ENCODE measurements at places on chromosomes 6 and 20. TPM values are rescaled to one million over a fixed set of nuclear protein-coding genes. Genes with fewer than 3 reads are reported as not detected.

The TREM1 gene
- 61.2 TPM for total RNA-seq

GRCh38 chr6:79604583-79605037 is 26.5 kb upstream of the SH3BGRL2 start:
- H3K4me3 ChIP-seq = no peak overlapping the region
- no peaks in the 10 kb centered on the region for H3K36me3 ChIP-seq
- no peak for DNase-seq
- H3K27me3 ChIP-seq = no peaks in the 10 kb centered on the region
- no peaks in the 10 kb centered on the region for H3K4me1 ChIP-seq

- H3K27ac ChIP-seq = peak overlapping the region; percentile 94
- no peaks in the 10 kb centered on the region for H3K36me3 ChIP-seq
- no peak overlapping the region for H3K4me3 ChIP-seq
- peak; percentile 85 for DNase-seq
These were observed 70.8 kb upstream of the RIPOR2 start for GRCh38 chr6:25006565-25007001.

The MYBL2 gene
- total RNA-seq = 1.0 TPM

GRCh38 chr6:164124473-164124872 is 710.0 kb downstream of the QKI start:
- no peak for DNase-seq
- no peaks in the 10 kb centered on the region for H3K27me3 ChIP-seq
- no peak overlapping the region for H3K27ac ChIP-seq
- H3K36me3 ChIP-seq = no peaks in the 10 kb centered on the region

DNA sequence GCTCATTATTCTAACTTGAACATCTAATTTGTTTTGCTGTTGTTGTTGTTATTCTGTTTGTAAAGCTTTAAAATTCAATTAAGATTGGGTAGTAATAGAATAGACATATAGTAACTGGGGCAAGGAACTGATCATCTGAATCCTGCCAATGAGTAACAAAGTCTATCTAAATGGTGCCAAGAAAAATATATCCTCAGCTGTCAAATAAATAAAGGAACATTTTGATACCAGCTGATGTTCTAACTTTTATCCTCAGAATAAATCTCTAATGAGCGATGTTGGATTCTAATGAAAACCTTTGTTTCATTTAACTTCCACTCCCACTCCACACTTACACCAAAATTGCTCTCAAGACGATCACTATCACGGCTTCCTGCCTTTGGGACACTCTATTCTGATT is 210.9 kb downstream of the TINAG start:
- H3K36me3 ChIP-seq = no peaks in the 10 kb centered on the region
- no peak overlapping the region for H3K4me3 ChIP-seq
- H3K27me3 ChIP-seq = no peaks in the 10 kb centered on the region
- no peak overlapping the region for H3K27ac ChIP-seq
- DNase-seq = no peak

GRCh38 chr6:109260126-109260525 is 122.1 kb downstream of the CD164 start:
- no peak overlapping the region for H3K27ac ChIP-seq
- H3K4me3 ChIP-seq = no peak overlapping the region
- H3K4me1 ChIP-seq = no peaks in the 10 kb centered on the region
- no peaks in the 10 kb centered on the region for H3K36me3 ChIP-seq

DNA sequence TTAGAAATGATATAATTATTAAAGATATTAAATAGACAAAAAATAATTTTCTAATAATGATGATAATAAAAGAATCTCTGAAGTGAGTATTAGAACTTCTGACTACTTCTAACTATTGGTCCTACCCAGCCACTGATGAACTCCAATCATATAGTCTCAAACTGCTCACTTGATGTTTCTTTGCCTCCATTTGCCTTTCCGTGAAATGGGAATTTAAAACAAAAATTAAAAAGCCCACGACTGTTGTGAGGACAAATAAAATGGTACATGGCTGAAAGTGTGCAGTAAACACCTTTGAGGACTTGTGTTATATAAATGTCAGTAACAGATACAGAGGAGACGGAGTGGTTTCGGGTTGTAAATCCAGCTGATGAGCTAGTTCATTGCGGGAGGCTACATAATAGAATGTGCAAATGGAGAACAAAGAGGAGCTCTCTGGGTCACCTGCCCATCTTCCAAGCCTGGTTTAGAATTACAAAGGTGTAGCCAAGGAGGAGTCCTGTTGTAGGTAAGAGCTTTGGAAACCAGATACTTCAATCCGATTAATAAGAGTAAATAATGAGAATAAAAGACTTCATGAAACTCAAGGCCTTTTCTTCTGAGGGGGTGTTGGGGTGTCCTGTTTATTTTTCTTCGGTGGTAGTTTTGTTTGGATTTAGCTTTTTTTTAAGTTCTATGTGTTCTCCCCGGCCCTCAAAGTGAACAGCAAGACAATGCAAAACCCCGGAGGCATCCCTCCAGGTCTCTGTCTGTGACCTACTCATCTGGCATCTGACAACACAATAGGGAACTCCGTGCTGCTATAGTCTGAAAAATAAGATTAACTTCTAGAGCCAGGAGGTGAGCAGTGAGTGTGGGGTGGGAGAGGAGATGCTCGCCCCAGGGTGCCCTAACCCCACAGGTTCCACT is 4.4 kb upstream of the PXDC1 start:
- peaks cover 12% of the 10 kb centered on the region for H3K4me1 ChIP-seq
- no peak overlapping the region for H3K27ac ChIP-seq
- no peaks in the 10 kb centered on the region for H3K36me3 ChIP-seq

The C20orf202 gene
- total RNA-seq = 0.64 TPM

The ZC2HC1B gene
- total RNA-seq = not detected

GRCh38 chr6:25655723-25656122 is 3.7 kb downstream of the SCGN start:
- H3K36me3 ChIP-seq = no peaks in the 10 kb centered on the region
- H3K4me1 ChIP-seq = no peaks in the 10 kb centered on the region
- H3K4me3 ChIP-seq = no peak overlapping the region

DNA sequence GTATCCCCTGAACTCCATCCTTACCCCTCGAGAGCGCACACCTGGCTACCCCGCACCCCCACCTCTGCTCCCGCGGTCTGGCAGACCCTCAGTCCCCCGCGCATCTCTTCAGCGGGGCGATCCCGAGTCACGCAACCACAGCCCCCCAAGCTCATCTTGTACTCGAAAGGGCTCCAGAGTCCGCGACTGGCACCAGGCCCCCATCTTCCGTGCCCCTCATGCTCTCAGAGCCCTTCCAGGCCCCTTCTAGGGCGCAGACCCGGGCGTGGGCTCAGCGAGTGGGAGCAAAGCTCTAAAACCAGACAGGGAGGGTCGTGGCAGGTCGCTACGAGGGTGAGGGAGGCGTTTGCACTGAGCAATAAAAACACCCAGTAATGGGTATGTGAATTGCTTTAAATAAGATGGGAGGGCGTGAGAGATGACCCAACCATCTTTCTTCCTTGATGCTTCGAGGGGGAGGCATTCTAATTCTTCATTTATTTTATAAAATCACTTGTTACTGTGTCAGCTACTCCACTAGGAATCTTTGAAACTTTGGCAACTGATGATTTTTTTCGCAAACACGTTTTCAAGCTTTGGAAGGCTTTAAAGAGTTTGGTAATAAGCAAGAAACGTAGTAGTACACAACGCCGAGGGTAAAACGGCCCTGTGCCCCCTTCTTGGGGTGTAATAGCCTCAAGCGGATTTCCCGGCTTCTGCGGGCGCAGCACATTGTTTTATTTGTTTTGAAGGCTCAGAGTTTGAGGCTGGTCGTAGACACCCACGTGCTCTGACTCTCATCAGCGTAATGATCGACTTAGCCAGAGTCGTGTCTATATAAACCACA is 42.6 kb upstream of the SUPT3H start:
- no peak overlapping the region for H3K27ac ChIP-seq
- peaks cover 50% of the 10 kb centered on the region for H3K27me3 ChIP-seq
- peak; percentile 62 for DNase-seq
- H3K36me3 ChIP-seq = no peaks in the 10 kb centered on the region

The ATAT1 gene
- 7.8 TPM for total RNA-seq

DNA sequence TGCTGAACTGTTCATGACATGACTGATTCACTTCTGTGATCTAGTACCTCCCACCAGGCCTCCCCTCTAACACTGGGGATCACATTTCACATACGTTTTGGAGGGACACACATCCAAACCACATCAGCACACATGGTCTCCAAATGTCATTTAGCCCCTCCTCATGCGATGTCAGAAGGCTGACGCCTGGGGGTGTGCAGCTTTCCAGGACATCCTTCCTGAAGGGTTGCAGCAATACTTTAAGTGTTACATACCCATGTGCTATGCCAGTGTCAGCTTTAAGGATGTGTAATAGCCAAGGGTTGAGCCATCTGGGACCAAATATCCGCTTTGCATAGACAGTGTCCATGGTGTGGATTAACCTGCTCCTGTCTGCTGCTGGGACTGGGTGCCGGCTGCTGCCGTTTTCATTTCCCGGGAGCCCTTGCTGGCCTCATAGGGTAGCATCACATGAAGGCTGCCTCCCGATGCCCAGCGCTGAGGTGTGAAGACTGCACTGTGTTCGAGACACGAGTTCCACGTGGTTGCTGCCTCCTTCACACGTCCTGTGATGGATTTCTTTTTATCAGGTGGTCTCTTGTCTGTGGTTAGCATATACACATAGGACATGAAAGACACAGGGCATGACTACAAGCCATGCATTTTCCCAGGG is 219.0 kb downstream of the THBS2 start:
- no peak overlapping the region for H3K27ac ChIP-seq
- H3K4me3 ChIP-seq = no peak overlapping the region
- H3K4me1 ChIP-seq = no peaks in the 10 kb centered on the region
- H3K27me3 ChIP-seq = no peaks in the 10 kb centered on the region

GRCh38 chr6:158803733-158804143 is 15.4 kb downstream of the EZR start:
- peaks cover 58% of the 10 kb centered on the region for H3K4me1 ChIP-seq
- no peaks in the 10 kb centered on the region for H3K27me3 ChIP-seq
- peak overlapping the region; percentile 19 for H3K4me3 ChIP-seq

The MAP3K5 gene
- 32.5 TPM for total RNA-seq

DNA sequence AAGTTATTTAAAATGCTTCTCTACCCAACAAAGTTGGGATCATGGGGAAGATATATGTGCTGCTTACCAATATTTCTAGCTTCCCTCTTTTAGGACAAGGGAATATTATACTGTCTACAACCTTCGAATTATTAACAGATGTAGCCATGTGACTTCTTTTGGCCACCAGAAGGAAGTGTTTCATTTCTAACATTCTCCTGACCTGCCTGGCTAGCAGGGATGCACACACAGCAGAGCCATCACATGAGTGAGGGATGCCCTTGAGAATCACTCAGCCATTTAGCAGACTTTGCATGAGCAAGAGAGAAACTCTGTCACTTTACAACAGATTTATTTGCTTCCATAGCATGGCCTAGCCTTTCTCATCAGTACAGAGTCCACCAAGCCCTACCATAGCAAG is 230.7 kb upstream of the MARCKS start:
- H3K27me3 ChIP-seq = no peaks in the 10 kb centered on the region
- no peak overlapping the region for H3K27ac ChIP-seq
- no peaks in the 10 kb centered on the region for H3K36me3 ChIP-seq
- H3K4me1 ChIP-seq = peaks cover 22% of the 10 kb centered on the region

- no peaks in the 10 kb centered on the region for H3K4me1 ChIP-seq
- no peak for DNase-seq
- no peak overlapping the region for H3K4me3 ChIP-seq
These were observed 91.5 kb downstream of the SERAC1 start for GRCh38 chr6:158076548-158076947.

GRCh38 chr20:38893056-38893564 is 33.1 kb upstream of the FAM83D start:
- no peaks in the 10 kb centered on the region for H3K4me1 ChIP-seq
- H3K27ac ChIP-seq = peak overlapping the region; percentile 42
- peaks cover 5% of the 10 kb centered on the region for H3K27me3 ChIP-seq

The ID4 gene
- total RNA-seq = 35.2 TPM

The PRPH2 gene
- 1.2 TPM for total RNA-seq

The BPIFA1 gene
- not detected for total RNA-seq

DNA sequence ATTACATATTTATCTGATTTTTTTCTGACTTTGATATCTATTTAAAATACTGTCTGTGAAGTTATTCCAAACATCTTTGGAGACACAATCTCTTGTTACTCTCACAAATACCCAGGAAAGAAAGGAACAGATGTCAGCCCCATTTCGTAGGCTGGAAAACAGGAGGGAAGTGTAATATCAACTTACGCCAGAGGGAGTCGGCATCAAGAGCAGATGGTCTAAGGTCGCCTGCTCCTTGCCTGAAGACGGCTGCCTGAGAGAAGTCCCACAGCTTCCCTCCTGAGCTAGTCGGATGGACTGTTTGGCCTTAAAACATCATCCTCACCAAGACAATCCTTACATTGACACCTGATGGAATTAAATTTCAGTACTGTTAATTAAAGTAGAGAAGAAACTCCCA is 13.4 kb downstream of the CST7 start:
- no peak for DNase-seq
- no peaks in the 10 kb centered on the region for H3K4me1 ChIP-seq
- no peak overlapping the region for H3K4me3 ChIP-seq
- no peaks in the 10 kb centered on the region for H3K27me3 ChIP-seq
- no peak overlapping the region for H3K27ac ChIP-seq

Data from upper lobe of right lung (tissue), 1 donor.